Cardiac septum (tissue), 1 donor: ENCODE measurements at places on chromosomes 5 and 9. TPM values are rescaled to one million over a fixed set of nuclear protein-coding genes. Genes with fewer than 3 reads are reported as not detected.

GRM6 gene
- not detected for total RNA-seq

PFN3 gene
- not detected for total RNA-seq

FREM1 gene
- total RNA-seq = 2.4 TPM

LHX3 gene
- total RNA-seq = not detected

GOLPH3 gene
- total RNA-seq = 52.0 TPM

SETD9 gene
- 14.2 TPM for total RNA-seq

NUDT2 gene
- total RNA-seq = 23.0 TPM

TESK1 gene
- 34.2 TPM for total RNA-seq

IL9 gene
- not detected for total RNA-seq

ACTBL2 gene
- not detected for total RNA-seq

SLC4A9 gene
- 0.19 TPM for total RNA-seq

SURF2 gene
- 12.5 TPM for total RNA-seq

CCL19 gene
- 0.62 TPM for total RNA-seq

PCDHGB1 gene
- total RNA-seq = 12.6 TPM

AUH gene
- total RNA-seq = 39.7 TPM

TRPM6 gene
- 0.32 TPM for total RNA-seq

CD180 gene
- 0.48 TPM for total RNA-seq

CTNND2 gene
- total RNA-seq = 41.3 TPM
